Peyer's patch (tissue), 4 donors: ENCODE measurements at places on chromosomes 11 and 22.

- no peak for DNase-seq
These were observed 33.5 kb upstream of the CD44 start for GRCh38 chr11:35105319-35106079.

DNA sequence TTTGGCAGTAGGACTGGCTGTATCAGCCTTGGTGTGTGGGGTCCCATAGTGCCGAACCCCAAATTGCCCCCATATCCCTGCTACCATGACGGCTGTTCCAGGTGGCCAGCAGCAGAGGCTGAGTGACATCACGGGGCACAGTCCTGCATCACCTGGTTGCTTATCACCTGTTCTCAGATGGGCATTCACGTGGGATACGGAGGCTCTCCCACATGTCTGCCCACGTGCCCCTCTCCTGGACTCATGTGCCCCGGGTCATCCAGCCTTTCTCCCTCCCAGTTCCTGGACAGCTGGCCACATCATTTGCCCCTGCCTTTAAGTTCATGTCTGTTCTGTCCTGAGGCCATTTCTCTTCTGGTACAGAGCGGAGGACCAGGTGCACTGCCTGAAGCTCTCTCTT, 431.0 kb upstream of the B3GAT1 start:
- no peak for DNase-seq

GRCh38 chr22:24805790-24806662, at the start of gene SGSM1:
Gene SGSM1, plus strand, starts transcription at chr22:24806211. Its CDS starts 115 bp downstream, at chr22:24806326.
- peak; percentile 58 for DNase-seq

GRCh38 chr11:18171377-18172000, 1.1 kb upstream of the MRGPRX4 start:
- DNase-seq: peak; percentile 25

- no peak for DNase-seq
These were observed 97.2 kb downstream of the TRAF6 start for GRCh38 chr11:36412781-36413383.

DNA sequence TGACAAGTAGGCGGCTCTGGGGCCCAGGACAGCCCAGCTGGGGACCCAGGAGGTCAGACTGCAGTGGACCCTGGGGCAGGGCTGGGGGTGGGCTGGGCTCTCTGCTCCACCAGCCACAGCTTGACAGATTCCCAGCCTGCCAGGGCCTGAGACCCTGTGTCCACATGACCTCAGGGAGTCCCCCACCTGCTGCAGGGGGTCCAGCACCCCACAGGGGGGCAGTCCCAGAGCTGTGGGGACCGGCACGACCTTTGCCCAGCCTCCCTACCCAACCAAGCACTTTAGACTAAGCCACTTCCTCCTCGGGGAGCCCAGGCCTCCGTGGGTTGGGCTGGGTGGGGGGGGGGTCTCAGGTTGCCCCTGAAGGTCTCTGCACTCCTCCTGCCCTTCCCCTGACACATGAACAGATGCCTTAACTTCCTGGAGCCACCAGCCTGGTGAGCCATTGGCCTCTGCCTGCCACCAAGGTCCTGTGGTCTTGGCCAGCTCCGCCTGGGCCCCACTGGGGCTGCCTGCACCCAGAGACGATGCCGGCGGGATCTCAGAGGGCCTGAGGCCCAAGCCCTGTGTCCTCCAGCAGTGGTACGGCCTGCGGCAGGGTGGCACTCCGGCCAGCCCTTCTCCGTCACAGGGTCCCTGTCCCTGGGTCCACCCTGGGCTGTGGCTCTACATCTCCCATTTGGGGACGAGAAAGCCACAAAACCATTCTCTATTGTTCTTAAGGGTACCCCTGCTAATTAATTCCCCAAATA, 3.4 kb downstream of the CCDC188 start:
- DNase-seq: no peak

GRCh38 chr22:49491726-49492125, 335.9 kb downstream of the BRD1 start:
- DNase-seq: no peak

GRCh38 chr11:131422496-131422895, 52.1 kb downstream of the NTM start:
- no peak for DNase-seq

DNA sequence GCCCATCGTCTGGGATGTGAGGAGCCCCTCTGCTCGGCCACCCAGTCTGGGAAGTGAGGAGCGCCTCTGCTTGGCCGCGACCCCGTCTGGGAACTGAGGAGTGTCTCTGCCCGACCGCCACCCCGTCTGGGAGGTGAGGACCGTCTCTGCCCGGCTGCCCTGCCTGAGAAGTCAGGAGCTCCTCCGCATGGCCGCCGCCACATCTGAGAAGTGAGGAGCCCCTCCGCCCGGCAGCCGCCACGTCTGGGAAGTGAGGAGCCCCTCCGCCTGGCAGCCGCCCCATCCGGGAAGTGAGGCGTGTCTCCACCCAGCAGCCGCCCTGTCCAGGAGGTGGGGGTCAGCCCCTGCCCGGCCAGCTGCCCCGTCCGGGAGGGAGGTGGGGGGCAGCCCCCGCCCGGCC, 5.8 kb upstream of the OR5M8 start:
- DNase-seq: no peak
